ENCODE measurements at places on chromosomes 7 and 10.

GRCh38 chr10:43264344-43264964 is 2.4 kb downstream of the RASGEF1A start:
- DNase-seq = no peak

- no peak for DNase-seq
Measured at GRCh38 chr10:129102906-129103693, 363.9 kb upstream of the MGMT start.

DNA sequence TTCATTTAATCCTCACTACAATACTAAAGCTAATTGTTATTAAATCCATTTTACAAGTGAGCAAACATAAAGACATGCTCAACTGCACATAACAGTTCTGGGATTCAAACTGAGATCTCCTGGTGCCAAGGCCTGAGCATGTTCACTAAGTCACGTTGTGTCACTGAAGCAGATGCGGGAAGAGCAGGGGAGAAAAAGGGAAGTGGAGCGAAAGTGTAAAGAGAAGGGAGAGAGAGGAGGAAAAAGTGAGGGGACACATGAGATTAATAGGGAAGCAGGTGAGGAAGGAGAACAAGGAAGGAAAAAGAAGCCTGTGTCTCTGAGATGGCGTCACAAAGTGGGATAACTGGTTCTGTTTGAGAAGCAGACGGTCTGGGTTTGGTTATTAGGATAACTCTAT is 38.9 kb upstream of the KAT6B start:
- no peak for DNase-seq

DNA sequence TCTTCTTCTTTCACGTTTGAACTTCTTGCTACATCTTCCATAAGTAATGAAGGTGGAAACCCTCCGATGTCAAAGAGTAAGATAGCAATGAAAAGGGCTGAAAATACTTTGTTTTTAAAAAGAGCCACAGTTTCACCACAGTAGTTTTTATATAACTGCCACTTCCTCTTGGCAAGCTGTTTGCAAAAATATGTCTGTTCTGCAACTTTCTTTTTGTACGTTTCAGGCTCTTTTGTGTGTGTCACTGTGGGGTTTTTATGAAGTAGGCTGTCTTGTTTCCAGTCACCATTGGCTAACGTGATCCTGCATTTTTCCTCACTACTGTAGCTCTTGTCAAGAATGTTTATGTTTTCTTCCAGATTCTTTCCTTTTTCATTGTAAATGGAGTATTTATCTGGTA is 55.6 kb downstream of the SLC16A9 start:
- DNase-seq = no peak

GRCh38 chr7:111527545-111527944 is 34.7 kb downstream of the IMMP2L start:
- no peak for DNase-seq
